ENCODE measurements at places on chromosomes 13 and 19.

- DNase-seq = no peak
These were observed 174.6 kb downstream of the TDRD3 start for GRCh38 chr13:60571571-60571970.

DNA sequence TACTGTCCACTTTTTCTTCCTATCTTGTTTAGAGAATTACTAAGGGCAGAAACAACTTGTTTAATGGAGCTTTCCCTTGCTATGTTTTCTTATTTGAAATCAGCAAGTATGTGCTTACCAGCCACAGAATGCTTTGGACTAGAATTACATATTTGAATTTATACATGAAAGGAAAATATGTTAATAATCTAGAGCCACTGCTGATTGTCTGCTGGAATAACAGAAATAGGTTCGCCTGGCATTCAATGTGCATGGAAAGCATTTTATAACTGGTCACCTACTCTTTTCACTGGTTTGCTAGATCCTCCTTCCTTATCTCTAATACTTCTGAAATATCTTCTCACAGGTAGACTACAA, 8.0 kb downstream of the EFNB2 start:
- DNase-seq = no peak

DNA sequence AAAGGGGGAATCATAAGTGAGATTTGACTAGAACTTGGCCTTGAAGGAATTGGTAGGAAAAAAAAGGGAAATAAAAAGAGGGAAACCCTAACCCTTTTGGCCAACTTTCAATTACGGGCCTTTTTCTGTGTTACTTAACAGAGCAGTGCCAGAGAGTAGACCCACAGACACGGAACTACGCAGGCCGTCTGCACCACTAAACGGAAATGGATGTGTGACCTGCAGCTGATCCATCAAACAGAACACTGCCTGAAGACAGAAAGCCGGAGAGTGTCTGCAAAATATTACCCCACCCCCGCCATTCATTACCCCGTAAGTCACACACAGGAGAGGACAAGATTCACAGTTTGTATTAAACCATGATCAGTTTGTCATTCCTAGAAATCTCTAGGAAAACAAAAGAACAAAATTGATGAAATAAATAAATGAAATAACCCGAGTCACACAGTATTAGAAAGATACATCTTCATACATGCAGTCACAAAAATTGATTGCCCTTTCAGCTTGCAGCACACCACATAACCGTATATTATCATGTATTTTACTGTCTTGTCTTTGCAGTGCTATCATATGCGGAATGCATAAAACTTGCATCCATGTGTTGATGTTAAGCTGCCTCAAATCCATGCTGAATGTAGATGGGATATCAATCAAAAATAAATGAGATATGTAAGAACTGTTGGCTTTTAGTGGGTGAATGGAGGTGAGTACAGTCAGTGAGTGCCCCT, 424.7 kb downstream of the IRS2 start:
- DNase-seq = no peak

DNA sequence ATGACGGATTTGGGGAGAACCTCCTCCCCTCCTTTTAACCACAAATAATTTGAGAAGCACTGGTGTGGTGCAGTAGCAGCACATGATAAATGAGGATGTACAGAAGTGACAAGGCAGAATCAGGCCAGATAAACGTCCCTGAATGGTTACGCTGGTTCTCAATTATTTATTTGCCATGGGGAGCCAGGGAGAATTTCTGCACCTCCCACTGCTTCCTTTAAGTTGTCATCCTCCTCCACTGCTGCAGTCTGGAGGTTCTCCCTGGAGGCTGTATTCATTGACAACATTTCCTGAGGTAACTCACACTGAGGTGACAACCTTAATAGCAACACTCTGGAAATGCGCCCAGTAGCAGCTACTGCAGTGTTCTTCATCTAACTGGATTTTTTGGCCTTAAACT, 308.9 kb upstream of the SLITRK1 start:
- DNase-seq = no peak

DNA sequence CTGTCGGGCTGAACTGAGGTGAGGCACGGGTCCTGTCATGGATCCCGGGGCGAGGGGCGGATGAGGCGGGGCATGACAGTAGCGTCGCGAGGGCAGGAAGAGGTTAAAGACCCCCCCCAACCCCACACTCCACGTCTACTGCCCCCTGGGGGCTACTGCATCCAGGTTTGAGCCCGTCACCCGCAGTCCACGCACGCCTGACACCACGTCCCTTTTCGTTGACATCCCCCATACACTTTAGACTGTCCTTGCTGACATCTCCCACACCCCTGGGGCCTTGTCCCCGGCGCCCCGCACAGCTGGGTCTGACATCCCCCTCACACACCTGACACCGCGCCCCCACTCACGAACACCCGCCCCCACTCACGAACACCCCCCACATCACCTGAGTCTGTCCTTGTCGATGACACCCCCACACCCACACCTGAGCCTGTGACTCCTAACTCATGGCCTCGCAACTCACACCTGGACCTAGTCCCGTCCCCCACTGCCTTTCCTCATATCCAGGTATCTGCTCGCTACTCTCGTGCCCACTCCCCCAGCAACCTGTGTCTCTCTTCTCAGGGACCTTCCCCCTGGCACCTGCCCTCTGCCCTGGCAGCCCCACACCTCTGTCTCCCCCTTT, 416 bp downstream of the SLC25A42 start:
- DNase-seq = no peak

DNA sequence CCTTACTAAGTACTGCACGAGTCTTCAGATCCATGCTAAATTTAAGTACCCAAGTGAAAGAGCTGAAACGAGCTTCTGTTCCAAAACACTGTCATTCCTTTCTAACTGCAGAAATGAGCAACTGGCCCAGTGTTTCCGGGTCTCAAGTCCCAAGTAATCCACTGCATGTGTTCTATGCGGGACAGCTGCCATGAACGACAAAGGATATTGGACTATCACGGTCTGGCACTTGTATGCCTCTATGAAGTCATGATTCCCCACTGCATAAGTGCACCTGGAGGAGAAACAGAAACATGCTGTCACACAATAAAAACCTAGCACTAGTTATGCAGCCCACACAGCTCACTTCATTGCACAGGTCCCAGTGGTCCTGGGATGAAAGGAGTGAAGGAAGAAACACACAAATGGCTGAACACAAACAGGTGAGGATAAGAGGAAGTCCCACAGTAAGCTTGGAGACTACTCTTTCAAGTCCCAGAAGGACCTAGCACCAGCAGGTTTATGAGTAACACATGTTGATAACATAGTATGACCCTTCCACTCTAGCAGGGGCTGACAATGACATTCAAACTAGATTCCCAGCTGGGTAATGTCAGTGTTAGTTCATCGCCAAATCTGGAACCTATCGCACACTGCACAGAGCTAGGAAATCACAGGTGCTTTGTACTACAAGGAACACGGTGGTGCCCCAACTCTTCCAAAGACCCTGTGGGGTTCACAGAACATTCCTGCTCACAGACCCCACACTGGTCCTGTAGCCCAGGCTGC, 11.3 kb downstream of the PCID2 start:
- DNase-seq = no peak

DNA sequence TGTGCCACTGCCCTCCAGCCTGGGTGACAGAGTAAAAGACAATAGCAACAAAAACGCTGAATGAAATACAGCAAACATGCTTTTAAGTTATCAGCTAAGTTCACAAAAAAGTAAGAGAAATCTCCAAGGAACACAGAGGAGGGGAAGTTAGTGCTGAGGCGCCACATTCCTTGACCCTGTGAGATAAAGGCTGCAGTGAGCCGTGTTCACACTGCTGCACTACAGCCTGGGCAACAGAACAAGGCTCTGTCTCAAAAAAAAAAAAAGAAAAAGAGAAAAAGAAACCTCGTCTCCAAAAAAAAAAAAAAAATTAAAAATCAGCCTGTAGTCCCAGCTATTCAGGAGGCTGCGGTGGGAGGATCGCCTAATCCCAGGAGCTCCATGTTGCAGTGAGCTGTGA, 16.3 kb upstream of the DOCK6 start:
- no peak for DNase-seq

GRCh38 chr13:40780822-40781401, 8.5 kb upstream of the SLC25A15 start:
- DNase-seq = no peak

DNA sequence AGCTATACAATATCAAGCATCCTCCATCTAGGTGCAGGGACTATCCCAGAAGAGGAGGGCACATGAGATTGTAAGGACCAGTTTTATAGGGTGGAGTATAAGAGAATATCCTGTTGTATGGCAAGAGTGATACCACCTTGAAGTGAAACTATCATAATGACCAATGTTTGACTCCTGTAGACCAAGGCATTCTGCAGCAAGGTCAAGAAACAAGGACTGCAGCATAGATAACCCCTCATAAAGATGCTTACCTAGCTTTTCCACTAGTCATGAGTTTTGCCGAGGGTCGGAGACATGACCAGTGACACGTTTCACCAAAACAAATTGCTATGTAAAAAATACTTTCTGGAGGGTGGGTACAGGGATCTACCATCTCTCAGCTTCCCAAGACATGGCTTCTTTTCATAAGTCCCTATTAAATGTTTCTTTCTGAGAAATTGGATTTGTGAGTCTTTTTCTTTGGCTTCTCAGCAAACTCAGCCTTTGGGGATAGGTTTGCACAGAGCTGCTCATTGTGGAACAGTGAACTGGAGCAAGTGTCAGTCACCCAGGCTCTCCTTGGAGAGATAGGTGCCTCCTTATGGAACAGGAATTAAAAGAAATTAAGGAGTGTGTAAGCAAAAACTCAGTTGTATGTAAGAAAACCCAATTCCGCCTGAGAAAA, 28.2 kb upstream of the CYSLTR2 start:
- no peak for DNase-seq

DNA sequence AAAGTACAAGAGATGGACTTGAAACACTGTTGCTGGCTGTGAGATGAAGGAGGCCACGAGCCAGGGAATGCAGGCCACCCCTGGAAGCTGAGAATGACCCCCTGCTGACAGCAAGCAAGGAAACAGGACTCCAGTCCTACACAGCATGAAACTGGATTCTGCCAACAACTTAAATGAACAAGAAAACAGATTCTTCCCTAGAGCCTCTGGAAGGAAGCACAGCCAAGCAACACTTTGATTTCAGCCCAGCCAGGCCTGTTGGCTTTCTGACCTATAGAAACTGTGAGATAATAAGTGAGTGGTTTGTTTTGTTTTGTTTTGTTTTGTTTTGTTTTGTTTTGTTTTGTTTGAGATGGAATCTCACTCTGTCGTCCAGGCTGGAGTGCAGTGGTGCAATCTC, 105.3 kb upstream of the CACNA1A start:
- no peak for DNase-seq
